ENCODE measurements at places on chromosomes 1 and 21.

DNA sequence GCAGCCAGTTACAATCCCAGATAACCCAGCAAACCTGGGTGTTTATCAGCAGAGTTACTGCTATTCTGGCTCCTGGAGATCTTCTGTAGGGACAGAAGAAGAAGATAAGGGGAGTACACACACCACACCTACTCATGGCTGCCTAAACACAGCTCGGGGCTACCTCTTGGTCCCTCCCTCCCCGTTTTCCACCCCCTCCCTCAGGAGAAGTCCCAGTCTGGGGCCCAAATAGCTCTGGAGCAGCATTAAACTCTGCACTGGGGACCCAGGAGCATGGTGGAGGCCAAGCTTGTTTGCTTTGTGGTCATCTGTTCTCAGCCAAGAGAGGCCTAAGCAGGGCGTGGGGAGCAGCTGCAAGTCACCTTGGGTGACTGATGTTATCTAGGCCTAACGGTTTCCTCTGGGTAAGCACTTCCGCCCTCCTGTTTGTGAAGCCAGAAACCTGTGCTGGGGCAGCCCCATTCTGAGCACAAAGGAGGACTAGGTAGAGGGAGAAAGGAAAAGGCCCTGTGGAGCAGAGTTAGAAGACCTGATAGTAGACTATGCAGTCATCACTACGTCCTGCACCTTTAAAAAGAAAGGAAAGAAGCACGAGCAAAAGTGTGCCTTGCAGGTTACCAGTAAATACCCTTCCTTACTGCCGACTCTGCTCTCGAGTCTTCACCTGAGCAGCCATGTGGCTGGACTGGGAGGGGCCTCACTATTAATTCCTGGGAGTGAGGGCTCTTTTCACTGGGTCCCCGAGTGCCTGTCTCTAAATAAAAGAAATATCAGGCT lies 2.0 kb upstream of the RCSD1 start:
- DNase-seq: peak; percentile 78

- no peak for DNase-seq
Observed at GRCh38 chr1:119660253-119661083, 12.4 kb upstream of the ZNF697 start.

DNA sequence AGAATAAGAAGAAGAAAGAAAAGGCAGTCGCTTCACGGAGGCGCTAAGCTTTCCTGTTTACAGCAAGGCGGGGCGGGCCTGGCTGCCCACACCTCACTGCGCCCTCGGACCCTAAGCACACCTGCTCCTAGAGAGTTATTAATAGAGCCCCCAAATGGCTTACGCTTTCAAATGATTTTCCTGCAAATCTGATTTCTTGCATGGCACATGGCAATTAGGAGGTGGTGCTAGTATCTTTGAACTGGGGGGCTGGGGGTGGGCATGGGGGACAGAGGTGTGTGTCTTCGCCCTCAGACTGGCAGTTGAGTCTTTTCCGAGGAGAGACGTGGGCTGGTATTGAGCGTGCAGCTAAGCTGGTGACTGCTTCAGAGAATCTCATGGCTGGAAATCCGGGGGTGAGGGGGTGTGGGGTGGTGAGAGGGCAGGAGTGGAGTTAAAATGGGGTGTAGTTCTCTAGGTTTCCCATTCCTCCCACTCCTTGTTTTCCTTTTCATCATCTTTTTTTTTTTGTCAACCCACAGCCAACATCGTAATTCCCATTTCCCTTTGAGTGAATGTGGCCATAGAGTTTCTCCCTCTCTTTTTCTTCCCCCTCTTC lies 1.3 kb downstream of the S1PR1 start:
- peak; percentile 70 for DNase-seq

GRCh38 chr1:168088511-168089325 lies 48.0 kb downstream of the GPR161 start:
- no peak for DNase-seq

- DNase-seq: no peak
Observed at GRCh38 chr1:118118873-118119463, 66.1 kb downstream of the SPAG17 start.

Measured in CD4-positive, alpha-beta T cell treated with Interleukin-15 for 1 hour (primary cell).